Germinal center (tissue), 1 donor: ENCODE measurements at places on chromosomes 3 and 15.
A peak's percentile ranks its signal among the peaks of the same experiment; 100 is the strongest.

DNA sequence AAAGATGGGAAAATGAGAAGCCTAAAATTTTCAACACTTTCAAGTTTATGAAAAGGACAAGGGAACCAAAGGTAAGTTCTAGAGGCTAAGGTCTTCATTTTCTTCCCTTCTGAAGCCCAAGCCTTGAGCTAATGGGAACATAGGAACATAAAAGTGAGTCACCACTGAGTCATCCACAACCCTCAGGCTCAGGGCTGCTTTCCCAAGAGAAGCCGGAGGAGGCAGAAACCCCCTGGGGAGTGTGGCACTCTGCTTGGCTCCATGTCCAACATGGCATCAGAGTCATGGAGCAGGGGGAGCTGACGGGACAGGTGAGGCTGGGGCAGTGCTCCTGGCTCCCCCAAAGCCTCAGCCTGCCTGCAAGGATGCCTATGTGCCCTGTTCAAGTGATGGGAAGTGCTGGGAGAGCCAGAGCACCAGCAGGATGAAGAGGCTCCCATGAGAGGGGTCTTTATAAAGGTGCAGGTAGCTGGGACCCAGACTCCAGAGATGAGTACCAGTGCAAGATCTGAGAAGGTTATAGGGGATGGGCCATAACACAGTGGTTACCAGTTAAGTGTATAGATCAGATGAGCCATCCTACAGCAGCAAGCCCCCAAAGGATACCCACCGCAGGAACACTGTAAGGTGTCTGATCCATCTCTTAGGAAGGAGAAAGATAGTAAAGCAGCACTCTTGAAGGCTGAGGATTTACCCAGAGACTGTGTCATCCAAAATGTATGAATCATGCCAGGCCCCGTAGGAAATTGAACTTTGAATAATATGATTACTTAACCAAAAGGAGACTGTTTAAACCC, 31.8 kb upstream of the RYR3 start:
- no peak for DNase-seq

DNA sequence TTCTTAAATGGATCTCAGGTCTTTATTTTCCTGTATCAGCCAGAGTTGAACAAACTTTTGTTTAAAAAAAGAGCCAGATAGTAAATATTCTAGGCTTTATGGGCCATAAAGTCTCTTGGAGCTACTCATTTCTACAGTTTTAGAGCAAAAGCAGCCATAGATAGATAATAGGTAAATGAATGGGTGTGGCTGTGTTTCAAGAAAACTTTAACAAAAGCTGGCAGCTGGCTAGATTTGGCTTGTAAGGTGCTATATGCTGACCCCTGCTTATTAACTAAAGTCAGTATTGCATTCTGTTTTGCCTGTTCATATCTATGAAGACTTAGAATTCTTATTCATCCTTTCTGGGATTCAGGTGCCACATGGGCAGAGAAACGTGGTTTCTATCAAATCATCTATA, 29.0 kb downstream of the MFN1 start:
- DNase-seq: no peak

DNA sequence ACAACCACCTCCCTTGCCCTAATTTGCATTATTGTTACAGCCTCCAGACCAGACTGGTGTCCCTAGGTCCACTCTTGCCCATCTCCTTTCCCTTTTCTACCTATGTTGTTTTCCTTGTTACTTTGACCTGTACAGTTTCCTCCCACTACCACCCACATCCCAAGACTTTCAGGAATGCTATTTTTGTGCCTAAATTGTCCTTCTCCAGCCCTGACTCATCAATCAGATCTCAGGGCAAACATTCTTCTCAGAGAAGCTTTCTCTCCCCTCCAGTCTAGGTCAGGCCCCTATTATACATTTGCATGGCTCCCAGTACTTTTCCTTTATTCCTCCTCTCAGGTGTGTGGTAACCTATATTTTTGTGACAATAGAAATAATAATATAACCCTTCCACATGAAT, 241.5 kb downstream of the IGSF11 start:
- DNase-seq: no peak

- DNase-seq: no peak
Observed at GRCh38 chr3:37240170-37240945, 66.0 kb upstream of the LRRFIP2 start.

- no peak for DNase-seq
Observed at GRCh38 chr3:45623393-45623792, 28.8 kb downstream of the LIMD1 start.

GRCh38 chr3:5122741-5123706, 932 bp downstream of the ARL8B start:
- peak; percentile 38 for DNase-seq

DNA sequence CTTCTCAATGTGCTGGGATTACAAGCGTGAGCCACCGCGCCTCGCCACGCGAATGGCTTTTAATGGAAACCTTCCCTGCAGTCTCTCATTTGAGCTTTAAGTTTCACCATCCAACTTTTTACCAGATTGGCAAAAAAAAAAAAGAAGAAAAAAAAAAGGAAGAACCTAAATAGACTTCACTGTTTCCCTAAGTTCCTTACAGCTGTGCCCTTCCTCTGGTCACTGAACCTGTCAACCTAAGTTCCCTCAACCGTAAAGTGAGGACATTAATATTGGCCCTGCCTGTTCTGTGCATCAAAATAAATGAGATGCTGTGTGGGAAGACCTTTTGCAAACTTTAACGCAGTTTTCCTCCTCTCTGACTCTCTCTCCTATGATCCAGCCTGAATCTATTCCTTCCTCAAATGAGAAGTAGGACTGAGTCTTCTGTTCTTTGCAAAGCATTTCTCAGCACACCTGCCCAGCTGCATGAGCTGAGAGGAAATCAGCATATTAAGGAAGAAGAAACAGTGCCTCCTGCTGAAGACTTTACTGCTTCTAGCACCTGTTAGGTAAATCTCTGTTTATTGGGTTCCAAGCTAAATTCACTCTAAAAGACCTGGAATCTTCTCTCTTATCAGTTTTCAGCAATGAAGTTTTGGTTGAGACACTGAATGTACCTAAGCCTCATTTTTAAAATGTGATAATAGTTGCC, 99.6 kb upstream of the ETV5 start:
- peak; percentile 46 for DNase-seq
